ENCODE measurements at places on chromosomes 2 and 18. TPM values are rescaled to one million over a fixed set of nuclear protein-coding genes. Genes with fewer than 3 reads are reported as not detected.

GRCh38 chr2:95012881-95013550 is 12.5 kb upstream of the MAL start:
- no peak for DNase-seq

Gene RUFY4
- not detected for total RNA-seq

DNA sequence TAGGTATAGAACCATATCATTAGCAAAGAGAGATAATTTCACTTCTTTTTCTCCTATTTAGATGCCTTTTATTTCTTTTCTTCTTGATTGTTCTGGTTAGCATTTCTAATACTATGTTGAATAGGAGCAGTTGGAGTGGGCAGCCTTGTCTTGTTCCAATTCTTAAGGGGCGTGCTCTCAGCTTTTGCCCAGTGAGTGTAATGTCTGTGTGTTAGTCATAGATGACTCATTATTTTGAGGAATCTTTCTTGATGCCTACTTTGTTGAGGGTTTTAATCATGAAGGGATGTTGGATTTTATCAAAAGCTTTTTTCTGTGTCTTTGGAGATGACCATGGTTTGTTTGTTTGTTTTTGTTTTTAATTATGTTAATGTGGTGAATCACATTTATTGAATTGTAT is 1453.1 kb upstream of the SLC39A10 start:
- no peak for DNase-seq

DNA sequence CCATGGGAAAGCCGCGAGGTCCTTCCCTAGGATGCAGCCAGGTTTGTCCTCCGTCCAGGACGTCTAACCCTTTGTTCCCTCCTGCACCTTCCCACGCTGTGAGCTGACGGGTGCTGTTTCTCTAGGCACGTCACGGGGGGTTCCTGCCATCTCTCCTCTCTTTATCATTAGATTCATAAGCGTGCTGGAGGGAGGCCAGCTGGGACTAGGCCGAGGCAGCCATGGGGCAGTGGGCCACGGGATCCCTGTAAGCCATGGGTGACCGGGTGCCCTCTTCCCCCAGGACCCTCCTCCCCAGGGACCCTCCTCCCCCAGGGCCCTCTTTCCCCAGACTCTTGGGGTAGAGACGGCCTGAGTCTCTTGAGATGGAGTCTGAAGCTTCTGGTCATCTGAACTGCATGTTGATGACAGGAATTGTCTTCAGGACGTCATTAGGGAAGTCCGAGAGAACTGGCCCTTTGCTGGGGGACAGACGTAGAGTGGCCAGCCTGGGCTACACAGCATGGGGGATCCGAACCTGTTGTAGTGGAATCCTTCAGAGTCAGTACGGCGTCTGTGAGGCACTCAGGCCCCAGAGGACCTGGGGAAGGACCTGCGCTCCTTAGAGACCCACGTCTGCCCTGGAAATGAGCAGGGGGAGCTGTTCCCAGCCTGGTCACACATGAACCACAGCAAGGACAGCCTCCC is 108.1 kb downstream of the TPO start:
- no peak for DNase-seq

Gene APCDD1
- total RNA-seq, result 55.1 TPM

GRCh38 chr2:58951722-58952121 is 710.6 kb upstream of the FANCL start:
- DNase-seq, result no peak

Gene SIX3
- not detected for total RNA-seq

Gene IL1B
- total RNA-seq, result 0.59 TPM

DNA sequence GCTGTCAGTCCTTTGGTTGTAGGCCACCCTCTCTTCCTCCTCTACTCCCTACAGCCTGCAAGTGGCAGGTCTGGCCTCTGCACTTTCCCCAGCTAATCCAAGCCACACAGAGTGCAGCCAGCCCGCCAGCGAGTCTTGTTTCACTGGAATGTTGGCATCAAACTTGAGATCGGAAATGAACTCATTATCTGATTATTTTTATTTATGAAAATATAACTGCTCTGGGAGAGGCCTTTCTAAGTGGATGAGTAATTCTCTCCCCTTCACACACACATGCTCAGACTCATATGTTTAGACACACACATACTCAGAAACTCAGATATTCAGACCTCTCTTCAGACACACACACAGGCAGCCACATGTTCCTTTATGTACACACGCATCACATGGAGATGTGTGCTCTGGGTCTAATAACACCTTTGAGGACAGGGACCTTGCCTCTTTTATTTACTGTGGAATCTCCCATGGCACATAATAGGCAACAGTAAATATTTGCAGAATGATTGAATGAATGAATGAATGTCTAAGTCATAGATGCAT is 151.3 kb downstream of the ZFP36L2 start:
- peak; percentile 87 for DNase-seq

GRCh38 chr2:111231532-111232252 is 111.0 kb downstream of the BCL2L11 start:
- DNase-seq, result no peak

Gene PLGLB1
- 0.84 TPM for total RNA-seq

DNA sequence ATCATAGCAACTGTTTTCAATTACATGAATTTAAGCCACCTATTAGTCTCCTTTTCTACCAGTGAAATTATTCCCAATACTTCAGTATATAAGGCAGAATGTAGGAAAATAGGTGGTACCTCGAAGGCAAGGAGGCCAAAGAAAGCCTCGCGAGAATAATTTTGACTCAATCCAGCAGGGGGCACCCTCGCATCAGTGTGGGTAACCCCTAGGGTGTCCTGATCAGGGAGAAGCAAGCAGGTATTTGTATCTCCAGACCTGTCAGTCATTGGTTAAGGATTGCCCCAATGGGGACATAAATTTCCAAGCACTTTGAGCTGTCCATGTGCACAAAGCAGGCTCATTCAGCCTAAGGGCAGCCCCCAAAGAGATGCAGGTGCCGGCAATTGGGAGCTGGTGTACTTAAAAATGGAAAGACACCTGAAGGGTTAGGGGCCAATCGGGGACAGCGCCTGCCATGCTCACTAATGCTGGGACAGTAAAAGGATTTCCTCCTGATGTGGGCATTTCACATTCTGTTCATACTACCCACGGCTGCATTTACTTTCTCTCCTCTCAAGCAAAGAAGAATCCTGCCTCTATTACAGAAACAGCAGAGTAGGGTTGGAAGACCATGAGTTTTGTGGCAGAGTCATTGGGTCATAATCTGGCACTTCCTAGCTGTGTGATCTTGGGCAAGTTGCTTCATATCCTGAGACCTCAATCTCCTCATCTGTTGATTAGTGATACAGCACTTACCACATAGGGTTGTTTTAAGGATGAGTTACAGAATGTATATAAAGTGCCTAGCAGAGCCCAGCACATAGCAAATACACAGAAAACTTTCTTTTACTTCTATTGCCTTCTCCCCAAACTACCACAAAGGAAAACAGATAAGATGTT is 136.1 kb downstream of the ICOS start:
- no peak for DNase-seq

Gene IL1R2
- 8.3 TPM for total RNA-seq

- DNase-seq, result no peak
Observed at GRCh38 chr2:117977696-117978095, 36.2 kb downstream of the CCDC93 start.

DNA sequence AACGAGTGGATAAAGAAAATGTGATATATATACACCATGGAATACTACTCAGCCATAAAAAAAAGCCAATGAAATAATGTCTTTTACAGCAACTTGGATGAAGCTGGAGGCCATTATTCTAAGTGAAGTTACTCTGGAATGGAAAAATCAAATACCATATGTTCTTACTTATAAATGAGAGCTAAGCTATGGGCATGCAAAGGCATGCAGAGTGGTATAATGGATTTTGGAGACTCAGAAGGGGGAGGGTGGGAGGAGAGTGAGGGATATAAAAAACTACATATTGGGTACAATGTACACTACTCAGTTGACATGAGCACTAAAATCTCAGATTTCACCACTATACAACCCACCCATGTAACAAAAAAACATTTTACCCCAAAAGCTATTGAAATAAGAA is 1.7 kb upstream of the MSGN1 start:
- DNase-seq, result no peak

DNA sequence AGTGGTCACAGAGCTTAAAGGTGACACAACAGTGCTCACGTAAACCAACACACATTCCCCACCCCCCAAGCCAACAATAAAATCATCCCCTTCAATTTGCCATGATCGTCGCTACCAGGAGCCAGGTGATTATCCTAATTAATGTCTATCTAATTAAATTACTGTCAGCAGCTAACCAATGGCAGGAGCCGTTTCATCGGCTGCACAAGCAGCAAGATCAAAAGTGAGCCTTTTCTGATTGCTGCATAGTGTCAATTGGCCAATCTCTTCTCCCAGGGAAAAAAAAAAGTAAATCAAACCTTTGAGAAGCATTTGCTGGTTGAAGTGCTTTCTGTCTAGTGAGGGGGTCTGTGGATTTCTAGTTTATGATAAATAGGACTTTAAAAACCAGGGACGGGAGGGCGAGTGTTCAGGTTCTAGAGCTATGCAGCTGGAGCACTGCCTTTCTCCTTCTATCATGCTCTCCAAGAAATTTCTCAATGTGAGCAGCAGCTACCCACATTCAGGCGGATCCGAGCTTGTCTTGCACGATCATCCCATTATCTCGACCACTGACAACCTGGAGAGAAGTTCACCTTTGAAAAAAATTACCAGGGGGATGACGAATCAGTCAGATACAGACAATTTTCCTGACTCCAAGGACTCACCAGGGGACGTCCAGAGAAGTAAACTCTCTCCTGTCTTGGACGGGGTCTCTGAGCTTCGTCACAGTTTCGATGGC is at the start of gene TBR1:
TSS of gene TBR1 (plus strand) at position 311 of the 721 bp plus-strand sequence. CDS start at position 425, 114 bp downstream.
- no peak for DNase-seq

GRCh38 chr18:40866968-40867367 is 1088.1 kb upstream of the PIK3C3 start:
- no peak for DNase-seq

GRCh38 chr2:132252191-132252893 is 90.6 kb upstream of the ANKRD30BL start:
- DNase-seq, result no peak

All from left cardiac atrium (tissue), 4 donors.